ENCODE measurements at places on chromosomes 11 and 22. TPM values are rescaled to one million over a fixed set of nuclear protein-coding genes. Genes with fewer than 3 reads are reported as not detected.

Gene KRTAP5-2
- not detected for total RNA-seq

Gene FAM227A
- 0.13 TPM for total RNA-seq

Gene CTTN
- total RNA-seq = 0.83 TPM

Gene PARVG
- 190 TPM for total RNA-seq

Gene WNT7B
- not detected for total RNA-seq

Gene SEPTIN5
- not detected for total RNA-seq

Gene SLC17A6
- total RNA-seq = not detected

Gene KCNK4
- not detected for total RNA-seq

Gene MPPED2
- not detected for total RNA-seq

Gene OR5T1
- total RNA-seq = not detected

Gene NUMA1
- total RNA-seq = 220 TPM

Gene OR5B12
- not detected for total RNA-seq

Gene OR8D1
- not detected for total RNA-seq

Gene KCTD14
- total RNA-seq = 0.22 TPM

Gene ARHGEF12
- 2.5 TPM for total RNA-seq

Gene HORMAD2
- total RNA-seq = not detected

Gene CEND1
- 0.58 TPM for total RNA-seq

Data from activated naive CD4-positive, alpha-beta T cell treated with anti-CD3 and anti-CD28 coated beads, Interleukin-2, amount 10 ng/mL, durations not matched to agents 5 hours and 36 hours (primary cell).